ENCODE measurements at places on chromosomes 5 and 9.

- DNase-seq: no peak
Observed at GRCh38 chr5:10615693-10616092, 51.8 kb downstream of the ANKRD33B start.

- DNase-seq: no peak
Observed at GRCh38 chr5:9249231-9249630, 296.6 kb downstream of the SEMA5A start.

DNA sequence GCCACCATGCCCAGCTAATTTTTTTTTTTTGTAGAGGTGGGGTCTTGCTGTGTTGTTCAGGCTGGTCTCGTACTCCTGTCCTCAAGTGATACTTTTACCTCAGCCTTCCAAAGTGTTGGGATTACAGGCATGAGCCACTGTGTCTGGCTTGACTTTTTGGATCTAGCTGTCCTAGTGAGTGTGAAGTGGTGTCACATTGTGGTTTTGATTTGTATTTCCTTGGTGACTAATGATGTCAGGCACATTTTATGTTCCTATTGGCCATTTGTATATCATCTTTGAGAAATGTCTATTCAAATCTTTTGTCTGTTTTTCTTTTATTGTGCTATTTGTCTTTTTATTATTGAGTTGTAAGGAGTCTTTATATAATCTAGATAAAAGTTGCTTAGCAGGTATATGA lies 53.5 kb upstream of the MCCC2 start:
- peak; percentile 44 for DNase-seq

DNA sequence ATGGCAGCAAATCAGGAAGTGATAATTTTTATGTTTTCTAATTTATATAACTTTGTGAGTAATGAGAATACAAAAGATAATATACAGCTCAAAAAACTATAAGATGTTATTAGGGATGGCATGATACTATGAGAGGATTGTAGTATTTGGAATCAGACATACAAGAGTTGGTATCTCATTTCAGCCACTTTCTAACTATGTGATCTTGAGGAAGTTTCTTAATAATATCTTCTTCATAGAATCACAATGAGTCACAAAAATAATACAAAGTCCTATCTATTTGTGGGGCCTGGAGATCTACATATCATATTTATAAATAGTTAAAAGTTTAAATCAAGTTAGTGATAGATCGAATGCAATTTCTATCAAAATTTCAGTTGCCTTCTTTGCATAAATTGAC lies 23.7 kb upstream of the TMED7 start:
- DNase-seq: no peak

DNA sequence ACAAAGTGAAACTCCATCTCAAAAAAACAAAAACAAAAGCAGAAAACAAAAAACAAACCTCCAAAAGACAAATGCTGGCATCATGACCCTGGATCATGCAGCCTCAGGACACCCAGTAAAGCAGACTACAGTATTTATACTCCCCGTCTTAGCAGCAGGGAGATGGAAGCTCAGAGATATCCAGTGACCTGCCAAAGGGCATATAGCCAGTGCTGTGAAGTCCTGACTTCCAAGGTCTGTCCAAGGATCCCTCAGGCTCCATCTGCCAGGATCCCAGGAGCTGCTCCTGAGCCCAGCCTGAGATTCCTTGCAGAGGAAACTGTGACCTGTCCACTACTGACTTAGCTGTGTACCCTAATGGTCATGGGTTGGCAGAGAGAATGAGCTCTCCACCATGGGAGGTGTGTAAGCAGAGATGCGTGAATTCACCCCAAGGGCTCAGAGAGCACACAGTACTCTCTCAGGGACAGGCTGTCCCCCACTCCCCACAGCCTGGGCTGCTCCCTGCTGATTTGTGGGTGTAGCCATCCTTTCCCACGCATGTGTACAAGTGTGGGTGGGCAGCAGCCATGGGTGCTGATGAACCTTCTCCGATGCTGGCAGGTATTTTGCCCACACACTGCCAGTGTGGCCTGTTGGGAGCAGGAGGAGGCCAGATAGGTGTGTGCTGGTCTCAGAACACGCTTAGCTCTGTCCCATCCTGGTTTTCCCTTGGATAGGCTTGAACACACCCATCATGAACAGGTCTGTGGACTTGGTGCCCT lies 2.1 kb upstream of the WNK2 start:
- no peak for DNase-seq

- DNase-seq: no peak
Observed at GRCh38 chr9:133506653-133507038, 18.1 kb downstream of the MYMK start.

DNA sequence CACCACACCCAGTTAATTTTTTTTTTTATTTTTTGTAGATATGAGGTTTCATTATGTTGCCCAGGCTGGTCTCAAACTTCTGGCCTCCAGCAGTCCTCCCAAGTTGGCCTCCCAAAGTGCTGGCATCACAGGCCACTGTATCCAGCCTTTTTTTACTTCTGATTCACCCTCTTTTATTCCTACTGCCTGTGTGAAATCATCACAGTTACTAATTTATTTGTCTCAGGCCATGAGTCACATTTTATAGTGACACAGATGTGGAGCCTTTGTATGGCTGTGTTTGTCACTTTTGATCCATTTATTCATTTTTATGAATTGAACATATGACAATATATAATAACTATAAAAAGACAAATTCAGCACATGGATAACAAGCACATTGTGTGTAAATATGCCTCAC lies 67.1 kb upstream of the SNX2 start:
- no peak for DNase-seq

DNA sequence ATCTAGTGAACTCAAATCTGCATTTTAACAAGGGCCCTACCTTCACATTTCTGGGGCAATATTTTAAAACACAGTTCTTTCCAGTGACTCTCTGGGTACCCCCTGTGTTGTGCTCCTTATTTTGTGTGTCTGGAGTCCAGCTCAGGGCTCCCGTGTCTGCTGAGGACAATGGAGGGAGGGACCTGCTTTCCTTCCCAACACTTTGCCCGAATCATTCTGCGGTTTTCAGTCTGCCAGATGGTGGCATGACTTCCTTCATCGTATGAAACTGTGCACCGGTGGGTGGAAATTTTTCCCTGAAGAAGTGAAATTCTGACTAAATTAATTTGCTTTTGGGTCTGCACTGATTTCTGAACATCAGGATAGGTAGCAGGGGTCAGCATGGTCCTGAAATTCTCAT lies 153.6 kb upstream of the CD180 start:
- DNase-seq: no peak

GRCh38 chr5:141866096-141866495 lies 12.1 kb downstream of the PCDH1 start:
- DNase-seq: no peak

- no peak for DNase-seq
Observed at GRCh38 chr5:148474025-148474511, 90.3 kb downstream of the FBXO38 start.

DNA sequence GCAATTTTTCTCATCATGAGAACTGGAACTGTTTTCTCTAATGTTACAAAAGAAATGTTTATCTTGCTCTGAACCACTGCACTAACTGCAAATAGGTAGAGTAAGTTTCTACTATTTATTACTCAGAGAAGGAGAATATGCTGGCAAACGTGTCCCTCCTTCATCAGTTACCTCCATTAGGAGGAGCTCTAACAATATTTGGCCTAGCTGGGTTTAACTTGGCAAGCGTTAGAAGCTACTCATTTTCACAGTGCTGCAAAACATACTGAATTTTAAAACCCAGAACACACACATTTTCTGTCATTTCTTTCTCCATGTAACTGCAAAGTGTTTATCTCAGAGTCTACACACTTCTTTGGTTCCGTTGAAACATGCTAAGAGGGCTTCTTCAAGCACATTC lies 101.0 kb upstream of the GABRG2 start:
- peak; percentile 1 for DNase-seq

GRCh38 chr9:91930475-91930874 lies 19.6 kb downstream of the ROR2 start:
- no peak for DNase-seq

- DNase-seq: no peak
Observed at GRCh38 chr5:132876020-132876759, 2.7 kb downstream of the LEAP2 start.

DNA sequence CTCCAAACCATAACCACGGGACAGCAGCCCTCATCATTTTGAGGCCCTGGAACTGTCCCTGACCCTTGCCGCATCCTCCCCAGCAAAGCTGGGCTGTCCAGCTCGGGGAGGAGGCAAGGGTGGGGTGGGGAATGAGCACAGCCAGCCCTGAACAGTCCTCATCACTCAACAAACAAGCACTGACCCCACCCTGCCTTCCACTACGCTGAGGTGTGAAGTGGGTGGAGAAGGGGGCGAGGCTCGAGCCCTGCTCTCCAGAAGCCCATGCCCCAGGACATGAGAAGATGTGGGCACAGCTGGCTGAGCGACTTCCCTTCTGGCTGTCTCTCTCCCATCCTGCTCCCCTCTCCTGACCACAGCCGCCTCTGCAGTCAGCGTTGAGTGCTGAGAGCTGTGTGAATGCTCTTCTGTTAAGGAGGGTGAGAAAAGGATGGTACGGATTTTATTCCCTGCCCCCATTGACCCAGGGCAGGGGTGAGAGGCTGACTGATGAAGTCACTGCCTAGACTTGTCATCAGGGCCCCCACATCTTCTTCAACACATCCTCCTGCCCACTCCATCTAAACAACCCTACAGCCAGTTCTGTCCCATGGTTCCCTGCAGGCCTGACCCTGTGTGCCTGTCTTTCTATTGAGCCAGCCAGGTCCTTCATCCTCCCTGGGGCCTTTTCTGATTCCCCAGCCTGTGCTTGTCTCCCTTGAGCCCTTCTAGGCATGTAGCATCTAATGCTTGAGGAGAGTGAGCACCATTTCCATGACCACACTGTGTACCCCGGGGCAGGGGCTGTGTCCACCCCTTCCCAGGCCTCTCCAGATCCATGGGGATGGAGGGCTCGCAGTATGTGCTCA lies 276.0 kb downstream of the FSTL4 start:
- no peak for DNase-seq
